ENCODE measurements at places on chromosomes 12 and 14. TPM values are rescaled to one million over a fixed set of nuclear protein-coding genes. Genes with fewer than 3 reads are reported as not detected.
A peak's percentile ranks its signal among the peaks of the same experiment; 100 is the strongest.

DNA sequence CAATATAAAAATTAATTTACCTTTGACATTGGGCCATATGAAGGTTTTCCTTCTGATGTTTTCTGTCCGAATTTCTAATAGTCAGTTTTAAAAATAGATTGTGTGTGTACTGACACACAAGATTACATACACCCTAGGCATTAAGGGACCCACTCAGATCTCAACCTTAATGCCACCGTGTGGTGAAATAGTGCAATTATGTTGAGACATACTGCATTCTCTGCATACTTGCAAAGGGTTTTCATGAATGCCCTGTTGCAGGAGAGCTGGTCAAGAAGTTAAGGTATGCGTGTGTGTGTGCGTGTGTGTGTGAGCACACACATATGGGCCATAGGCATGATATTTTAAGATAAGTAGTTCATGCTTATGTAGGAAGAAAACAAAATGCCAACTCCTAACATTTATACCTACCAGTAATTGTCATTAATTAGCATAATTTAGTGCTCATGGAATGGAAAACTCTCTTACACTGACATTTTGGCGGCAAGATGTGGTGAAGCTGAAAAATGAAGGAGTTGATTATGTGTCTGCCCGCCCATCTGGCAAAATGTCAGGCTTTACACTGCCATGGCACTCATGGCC is 58.8 kb downstream of the PIK3C2G start:
- H3K4me1 ChIP-seq, result peaks cover 13% of the 10 kb centered on the region
- H3K36me3 ChIP-seq, result no peaks in the 10 kb centered on the region
- no peak overlapping the region for H3K4me3 ChIP-seq
- no peak for DNase-seq
- no peaks in the 10 kb centered on the region for H3K27me3 ChIP-seq

DNA sequence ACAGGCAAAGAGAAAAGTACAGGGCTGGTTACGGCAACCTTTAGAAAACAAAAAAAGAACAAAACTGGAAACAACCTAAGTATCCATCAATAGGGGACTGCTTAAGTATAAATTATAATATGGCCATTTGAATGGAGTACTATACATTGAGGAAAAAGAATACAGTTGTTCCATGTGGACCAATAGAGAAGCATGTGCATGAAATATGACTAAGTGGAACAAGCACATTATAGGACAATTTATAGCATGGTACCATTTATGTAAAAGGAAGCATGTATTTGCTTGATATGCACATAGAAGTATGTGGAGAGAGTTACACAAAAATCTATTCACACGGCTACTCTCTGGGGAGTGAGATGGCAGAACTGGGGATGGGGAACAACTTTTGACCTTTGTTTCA is 49.2 kb upstream of the FAM222A start:
- no peak overlapping the region for H3K4me3 ChIP-seq
- no peaks in the 10 kb centered on the region for H3K4me1 ChIP-seq
- no peak overlapping the region for H3K27ac ChIP-seq
- no peaks in the 10 kb centered on the region for H3K27me3 ChIP-seq
- H3K36me3 ChIP-seq, result no peaks in the 10 kb centered on the region

DNA sequence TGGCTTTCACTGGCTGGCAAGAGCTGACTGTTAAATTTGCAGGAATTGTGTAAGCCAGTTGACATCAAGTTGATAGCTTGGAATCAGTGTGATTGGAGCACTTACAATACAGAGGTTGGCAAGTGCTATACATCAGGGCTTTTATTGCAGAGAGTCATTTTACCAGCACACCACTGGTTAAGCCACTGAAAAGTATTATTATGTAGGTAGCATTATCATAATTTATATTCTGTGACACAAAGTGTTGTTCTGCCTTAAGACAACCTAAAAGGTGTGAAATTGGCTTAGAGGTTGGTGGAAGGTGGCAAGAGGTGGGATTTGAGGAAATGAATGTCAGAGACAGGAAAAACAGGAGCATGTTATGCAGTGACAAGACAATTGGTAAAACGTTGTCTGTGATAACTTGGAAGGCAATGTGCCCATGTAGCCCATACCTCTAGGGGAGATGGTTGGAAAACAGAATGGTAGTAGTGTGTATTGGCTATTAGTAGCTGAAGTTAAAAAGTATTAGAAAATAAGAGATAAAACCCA is 172.9 kb upstream of the PRICKLE1 start:
- no peaks in the 10 kb centered on the region for H3K27me3 ChIP-seq
- H3K36me3 ChIP-seq, result no peaks in the 10 kb centered on the region
- no peak overlapping the region for H3K4me3 ChIP-seq
- H3K27ac ChIP-seq, result no peak overlapping the region
- no peaks in the 10 kb centered on the region for H3K4me1 ChIP-seq
- no peak for DNase-seq

DNA sequence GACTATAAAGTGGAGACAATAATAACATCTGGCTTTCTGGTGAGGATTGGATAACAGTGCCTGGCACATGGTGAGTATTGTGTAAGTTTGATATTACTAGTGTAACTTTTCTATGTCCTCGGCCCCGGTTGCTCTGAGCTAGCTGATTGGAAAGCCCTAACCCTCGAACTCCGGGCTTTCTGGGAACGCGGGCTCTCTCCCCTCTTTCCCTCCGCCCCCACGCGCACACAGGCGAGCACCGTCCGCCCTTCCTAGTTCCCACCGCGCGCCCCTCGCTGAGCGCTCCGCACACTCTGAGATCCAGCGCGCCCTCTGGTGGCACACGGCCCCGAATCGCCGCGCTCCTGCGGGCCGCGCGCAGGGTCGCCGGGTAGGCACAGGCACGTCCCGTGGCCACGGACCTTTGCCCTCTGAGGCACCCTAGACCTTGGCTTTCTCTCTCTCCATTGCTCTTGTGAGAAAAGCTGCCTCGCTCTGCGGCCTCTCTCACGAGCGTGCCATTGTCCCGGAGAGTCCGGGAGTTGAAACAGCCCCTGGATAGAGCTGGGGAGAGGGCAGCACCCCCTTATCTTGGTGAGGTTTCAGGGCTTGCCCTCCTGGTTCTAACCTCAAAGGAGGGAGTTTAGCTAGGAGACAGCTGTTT is 23.2 kb upstream of the ESRRB start:
- H3K27me3 ChIP-seq, result no peaks in the 10 kb centered on the region
- peak; percentile 63 for DNase-seq
- no peak overlapping the region for H3K27ac ChIP-seq
- H3K36me3 ChIP-seq, result no peaks in the 10 kb centered on the region
- no peak overlapping the region for H3K4me3 ChIP-seq

DNA sequence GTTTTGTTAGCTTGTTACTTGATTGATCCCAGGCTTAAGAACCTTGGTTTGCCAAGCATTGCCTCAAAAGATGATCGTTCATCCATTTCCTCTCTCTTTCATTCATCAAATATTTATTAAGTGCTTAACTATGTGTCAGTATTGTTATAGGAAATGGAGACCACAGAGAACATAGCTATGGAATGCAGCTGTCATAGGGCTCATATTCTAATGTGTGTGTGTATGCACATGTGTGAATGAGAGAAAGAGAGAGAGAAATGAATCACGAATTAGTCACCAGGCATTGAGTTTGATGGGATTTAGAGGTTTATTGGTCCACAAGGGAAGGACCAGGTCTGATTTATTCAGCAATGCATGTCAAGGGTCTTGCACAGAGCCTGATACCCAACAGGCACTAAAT is 71.0 kb upstream of the FBXO21 start:
- no peak overlapping the region for H3K4me3 ChIP-seq
- H3K27ac ChIP-seq, result no peak overlapping the region
- no peaks in the 10 kb centered on the region for H3K4me1 ChIP-seq
- no peaks in the 10 kb centered on the region for H3K36me3 ChIP-seq
- DNase-seq, result no peak

- no peaks in the 10 kb centered on the region for H3K4me1 ChIP-seq
- H3K36me3 ChIP-seq, result no peaks in the 10 kb centered on the region
- peak; percentile 84 for DNase-seq
- H3K27ac ChIP-seq, result no peak overlapping the region
- H3K4me3 ChIP-seq, result no peak overlapping the region
These were observed 98.8 kb upstream of the FRMD6 start for GRCh38 chr14:51552768-51553404.

DNA sequence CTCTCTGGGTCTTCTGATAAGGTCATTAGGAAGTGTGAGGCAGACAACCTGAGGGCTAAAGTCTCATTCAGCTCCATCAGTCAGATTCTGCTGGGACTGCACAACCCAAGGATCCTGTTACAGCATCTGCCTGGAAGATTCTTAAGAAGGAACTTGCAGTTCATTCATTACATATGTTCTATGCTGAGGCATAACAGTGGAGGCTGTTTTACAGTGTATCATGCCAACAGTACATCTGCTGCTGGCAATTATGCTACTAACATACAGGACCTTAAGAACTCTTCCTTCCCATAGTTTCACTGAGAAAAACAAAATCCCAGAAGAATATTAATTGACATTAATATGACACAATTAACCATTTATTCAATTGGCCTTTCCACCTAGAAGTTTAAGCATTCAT is 968.6 kb downstream of the DIO2 start:
- H3K4me1 ChIP-seq, result no peaks in the 10 kb centered on the region
- no peaks in the 10 kb centered on the region for H3K27me3 ChIP-seq
- no peak overlapping the region for H3K4me3 ChIP-seq
- no peak overlapping the region for H3K27ac ChIP-seq

The CPM gene
- total RNA-seq, result 34.6 TPM

The PEX5 gene
- total RNA-seq, result 28.7 TPM

The TAS2R30 gene
- 4.0 TPM for total RNA-seq

The GPX2 gene
- 248 TPM for total RNA-seq

DNA sequence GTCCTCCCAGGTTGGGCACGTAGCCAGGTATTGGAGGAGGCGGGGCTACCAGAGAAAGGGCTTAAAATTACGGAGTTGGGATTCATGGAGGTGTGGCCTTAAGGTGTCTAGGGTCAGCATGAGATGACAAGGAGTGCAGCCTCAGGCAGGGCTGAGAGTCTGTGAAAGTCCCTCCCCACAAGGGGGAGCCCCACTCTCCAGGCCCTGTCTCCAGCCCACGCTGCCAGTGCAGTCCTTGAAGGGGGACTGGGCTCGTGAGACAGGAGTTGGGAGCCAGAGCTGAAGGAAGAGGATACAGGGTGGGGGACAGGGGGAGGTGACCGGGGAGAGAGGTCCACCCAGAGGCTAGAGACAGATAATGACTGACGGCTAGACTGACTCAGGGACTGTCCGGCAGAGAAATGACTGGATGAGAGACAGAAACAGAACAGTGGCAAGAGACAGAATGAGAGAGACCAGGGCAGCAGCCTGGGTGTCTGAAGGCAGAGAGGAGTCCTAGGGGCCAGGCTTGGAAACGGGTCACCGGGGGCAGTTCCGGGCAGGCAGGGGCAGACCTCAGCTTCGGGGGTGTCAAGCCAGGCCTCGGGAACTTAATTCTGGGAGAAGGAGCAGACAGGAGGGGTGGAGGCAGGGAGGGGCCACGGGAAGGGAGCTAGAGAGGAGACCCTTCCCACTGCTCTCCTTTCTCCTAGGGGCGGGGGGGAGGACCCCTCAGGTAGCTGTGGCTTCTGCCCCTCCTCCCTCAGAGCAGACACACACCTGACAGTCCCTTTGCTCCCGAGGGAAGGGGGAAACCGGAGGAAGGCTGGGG is 970 bp downstream of the CDH24 start:
- no peak overlapping the region for H3K4me3 ChIP-seq
- H3K36me3 ChIP-seq, result peaks cover 22% of the 10 kb centered on the region
- peak; percentile 70 for DNase-seq
- no peak overlapping the region for H3K27ac ChIP-seq

DNA sequence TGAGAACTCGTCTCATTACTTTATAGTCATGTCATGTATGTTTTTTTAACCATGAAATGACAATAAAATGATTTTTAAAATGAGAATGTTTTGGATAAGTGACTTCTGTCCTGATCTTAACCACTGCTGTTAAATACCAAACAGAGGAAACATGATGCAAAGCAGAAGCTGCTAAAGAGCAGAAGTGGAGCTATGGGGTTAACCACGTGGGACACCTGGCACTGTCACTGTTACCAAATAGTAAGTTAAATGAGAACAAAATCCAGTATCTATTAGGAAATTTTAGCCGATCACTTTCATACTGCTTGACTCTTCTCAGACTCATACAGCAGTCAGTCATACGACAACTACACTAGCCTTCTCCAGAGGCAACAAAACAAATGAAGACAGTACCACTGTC is 82.4 kb downstream of the SCAF11 start:
- DNase-seq, result no peak
- H3K4me3 ChIP-seq, result no peak overlapping the region
- H3K27me3 ChIP-seq, result no peaks in the 10 kb centered on the region

The FRS2 gene
- total RNA-seq, result 27.8 TPM

The MAP1LC3B2 gene
- total RNA-seq, result 1.0 TPM

- DNase-seq, result no peak
- H3K4me3 ChIP-seq, result no peak overlapping the region
- no peaks in the 10 kb centered on the region for H3K27me3 ChIP-seq
- H3K36me3 ChIP-seq, result no peaks in the 10 kb centered on the region
These were observed 338.2 kb upstream of the DDHD1 start for GRCh38 chr14:53491256-53491883.

- no peaks in the 10 kb centered on the region for H3K27me3 ChIP-seq
- H3K4me1 ChIP-seq, result no peaks in the 10 kb centered on the region
- DNase-seq, result no peak
- no peaks in the 10 kb centered on the region for H3K36me3 ChIP-seq
These were observed 82.1 kb downstream of the AVPR1A start for GRCh38 chr12:63068857-63069442.

DNA sequence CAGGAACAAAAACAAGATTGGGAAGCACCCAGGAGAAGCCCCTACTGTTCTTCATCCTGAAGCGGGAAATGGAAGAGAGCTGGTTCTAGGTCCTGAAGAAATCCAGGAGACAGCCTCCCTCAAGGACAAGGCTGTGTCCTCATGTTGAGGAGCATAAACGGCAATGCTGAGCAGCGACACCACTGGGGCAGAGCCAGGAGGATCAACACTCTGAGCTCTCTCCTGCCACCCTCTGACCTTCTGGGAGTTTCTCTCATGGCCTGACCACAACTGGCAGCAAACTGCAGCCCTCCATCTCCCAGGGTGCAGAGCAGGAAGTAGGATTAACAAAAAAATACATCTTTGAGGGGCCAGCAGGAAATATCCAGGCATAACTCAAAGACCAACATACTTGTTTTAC is 1292.2 kb upstream of the TMEM132C start:
- H3K27me3 ChIP-seq, result no peaks in the 10 kb centered on the region
- DNase-seq, result no peak
- H3K27ac ChIP-seq, result no peak overlapping the region
- no peaks in the 10 kb centered on the region for H3K4me1 ChIP-seq
- no peaks in the 10 kb centered on the region for H3K36me3 ChIP-seq
